NCI-H1092 treated with DMSO at 0.1 percent for 48 hours (cell line): ENCODE measurements at places on chromosomes 3 and 15.

- no peak for DNase-seq
Measured at GRCh38 chr3:147405231-147406027, 914 bp downstream of the ZIC4 start.

GRCh38 chr3:61315871-61316270 is 64.6 kb upstream of the FHIT start:
- no peak for DNase-seq

DNA sequence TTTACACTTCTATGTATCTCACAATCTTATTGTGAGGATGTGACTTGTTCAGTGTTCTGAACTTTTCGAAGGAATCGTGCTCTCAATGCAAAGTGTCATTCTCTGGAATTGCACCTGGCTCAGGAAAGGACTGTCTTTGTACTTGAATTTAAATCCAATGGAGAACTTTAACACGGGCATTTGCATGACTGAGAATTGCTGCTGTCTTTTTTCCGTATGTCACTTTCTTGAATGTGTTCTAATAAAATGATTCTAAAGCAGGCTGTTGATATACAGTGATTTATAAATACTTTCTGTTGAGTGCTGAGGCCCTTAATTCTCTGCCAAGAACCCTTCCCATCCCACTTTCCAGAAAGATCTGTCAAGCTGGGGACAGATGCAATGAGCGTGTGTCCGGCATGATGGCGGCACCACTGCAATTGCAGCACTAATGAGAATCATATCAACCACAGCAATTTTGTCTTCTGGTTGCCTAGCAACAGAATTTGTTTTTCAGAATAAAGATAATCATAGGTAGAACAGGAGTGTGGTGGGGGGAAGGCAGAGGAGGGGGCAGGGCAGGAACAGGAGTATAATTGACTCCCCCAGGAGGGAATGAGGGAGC is 210.6 kb upstream of the UMPS start:
- DNase-seq, result no peak

DNA sequence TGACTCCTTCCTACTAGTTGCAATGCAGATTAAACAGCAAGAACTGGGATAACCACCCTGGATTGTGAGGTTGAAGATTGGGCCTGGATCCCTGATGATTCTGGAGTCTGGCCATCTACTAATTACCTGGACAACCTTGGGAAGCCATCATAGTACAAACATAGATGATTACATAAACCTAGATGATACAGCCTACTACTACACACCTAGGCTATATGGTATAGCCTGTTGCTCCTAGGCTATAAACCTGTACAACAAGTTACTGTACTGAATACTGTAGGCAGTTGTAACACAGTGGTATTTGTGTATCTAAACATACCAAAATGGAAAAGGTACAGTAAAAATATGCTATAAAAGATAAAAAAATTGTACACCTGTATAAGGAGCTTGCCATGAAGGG is 48.0 kb downstream of the NSUN3 start:
- no peak for DNase-seq

DNA sequence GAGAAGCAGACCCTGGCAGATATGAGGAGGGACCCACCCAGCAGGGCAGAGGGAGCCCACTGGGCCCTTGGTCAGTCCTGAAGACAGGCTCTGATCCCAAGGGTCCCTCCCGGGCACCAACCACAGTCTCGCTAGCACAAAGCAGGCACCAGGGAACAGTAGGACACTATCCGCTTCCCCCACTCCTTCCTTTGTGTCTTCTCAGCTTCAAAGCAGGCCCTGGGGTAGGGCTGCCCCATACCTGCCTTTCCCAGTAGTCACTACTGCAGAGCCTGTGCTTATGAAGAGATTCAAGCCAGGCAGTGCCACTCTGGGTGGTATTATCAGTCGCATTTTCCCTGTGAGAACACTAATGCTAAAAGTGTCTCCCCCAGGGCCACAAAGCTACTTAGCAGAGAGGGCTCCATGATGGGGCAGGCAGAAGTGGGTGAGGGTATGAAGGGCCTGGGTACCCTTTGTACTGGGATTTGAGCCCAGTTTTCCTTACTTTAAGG is 32.7 kb downstream of the SRPRB start:
- no peak for DNase-seq
